ENCODE measurements at places on chromosomes 12 and 14.

GRCh38 chr12:53254816-53255545 lies 13.1 kb upstream of the ESPL1 start:
- DNase-seq: no peak

DNA sequence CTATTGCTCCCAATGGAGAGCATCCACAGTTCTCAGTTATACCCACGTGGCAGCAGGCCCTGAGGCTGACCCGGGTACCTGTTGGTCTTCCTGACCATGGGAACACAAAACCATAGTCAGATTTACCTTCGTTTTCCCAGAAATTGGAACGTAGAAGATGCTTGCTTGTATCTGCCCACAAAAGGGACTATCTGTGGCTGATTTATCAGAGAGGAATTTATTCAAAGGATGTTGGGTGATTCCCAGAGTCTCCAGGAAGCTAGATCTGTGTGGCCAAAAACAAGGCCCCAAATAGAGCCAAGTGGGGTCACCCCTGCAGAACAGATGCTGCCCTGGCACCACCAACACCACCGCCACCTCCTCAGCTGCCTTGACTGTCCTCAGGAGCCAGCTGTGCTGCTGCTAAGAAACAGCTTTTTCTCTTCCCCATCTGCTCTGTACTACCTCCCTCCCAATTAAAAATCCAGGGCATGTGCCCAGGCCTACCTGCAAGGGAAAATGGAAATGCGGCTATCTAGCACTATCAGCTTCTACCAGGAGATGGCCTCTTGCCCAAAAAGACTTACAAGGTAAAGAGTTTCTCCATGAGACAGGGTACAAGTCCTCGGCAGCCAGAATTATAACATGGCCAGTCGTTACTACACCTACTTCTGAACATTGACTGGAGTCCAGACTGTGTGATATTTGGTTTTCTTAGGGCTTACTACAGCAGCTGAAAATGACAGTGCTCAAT lies 128.6 kb upstream of the PLEKHG7 start:
- DNase-seq: no peak

GRCh38 chr12:75526655-75527511 lies 15.5 kb upstream of the KRR1 start:
- DNase-seq: no peak

GRCh38 chr12:12714276-12715021 lies 2.7 kb upstream of the CDKN1B start:
- peak; percentile 48 for DNase-seq

DNA sequence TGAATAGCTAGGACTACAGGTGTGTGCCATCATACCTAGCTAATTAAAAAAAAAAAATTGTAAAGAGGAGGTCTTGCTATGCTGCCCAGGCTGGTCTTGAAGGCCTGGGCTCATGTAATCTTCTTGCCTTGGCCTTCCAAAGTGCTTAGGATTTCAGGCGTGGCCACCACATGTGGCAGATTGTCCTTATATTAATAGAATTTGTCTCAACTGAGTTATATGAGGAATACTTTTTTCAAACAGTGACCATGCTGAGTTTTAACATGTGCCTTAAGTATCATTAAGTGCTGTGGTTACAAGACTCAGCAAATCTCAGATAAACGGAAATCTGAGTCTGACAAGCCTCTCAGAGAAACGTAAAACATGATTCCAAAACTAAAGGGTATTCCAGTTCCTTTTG lies 83.2 kb upstream of the FERMT2 start:
- no peak for DNase-seq

GRCh38 chr12:119115296-119115905 lies 63.3 kb upstream of the HSPB8 start:
- DNase-seq: no peak

Measured in stimulated activated CD4-positive, alpha-beta T cell treated with anti-CD3 and anti-CD28 coated beads, Interleukin-4, amount 100 ng/mL, for 1 hour (primary cell).